Osteoblast (primary cell): ENCODE measurements at places on chromosomes 1 and 21. TPM values are rescaled to one million over a fixed set of nuclear protein-coding genes. Genes with fewer than 3 reads are reported as not detected.

DNA sequence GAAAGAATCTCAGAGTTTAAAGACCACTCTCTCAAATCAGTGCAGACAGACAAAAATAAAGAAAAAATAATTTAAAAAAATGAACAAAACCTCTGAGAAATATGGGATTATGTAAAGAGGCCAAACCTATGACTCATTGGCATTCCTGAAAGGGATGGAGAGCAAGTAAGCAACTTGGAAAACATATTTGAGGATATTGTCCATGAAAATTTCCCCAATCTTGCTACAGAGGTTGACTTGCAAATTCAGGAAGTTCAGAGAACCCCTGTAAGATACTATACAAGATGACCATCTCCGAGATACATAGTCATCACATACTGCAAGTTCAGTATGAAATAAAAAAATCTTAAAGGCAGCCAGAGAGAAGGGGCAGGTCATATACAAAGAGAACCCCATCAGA is 43.7 kb upstream of the IVNS1ABP start:
- H3K36me3 ChIP-seq: no peaks in the 10 kb centered on the region
- peak; percentile 55 for DNase-seq
- peaks cover 9% of the 10 kb centered on the region for H3K4me1 ChIP-seq
- no peak overlapping the region for H3K27ac ChIP-seq
- no peak overlapping the region for H3K4me3 ChIP-seq

DNA sequence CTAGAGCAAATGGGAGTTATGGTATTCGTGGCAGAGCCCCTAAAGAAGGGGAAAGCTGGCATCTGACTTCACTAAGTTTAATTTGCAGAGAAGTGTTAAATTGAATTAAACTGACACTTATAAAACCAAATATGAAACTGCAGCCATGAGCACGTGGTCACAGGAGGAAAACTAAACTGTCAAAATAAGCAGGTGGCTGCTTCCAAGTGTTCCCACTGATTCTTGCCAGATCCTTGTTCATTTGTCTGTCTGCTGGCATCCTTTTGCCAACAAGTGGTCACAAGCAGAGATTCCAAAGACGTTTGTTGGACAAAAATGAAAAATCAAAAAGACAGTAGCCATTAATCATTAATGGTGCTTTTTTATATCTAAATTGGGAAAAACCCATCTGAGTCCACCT is 6.5 kb upstream of the CELA2B start:
- H3K4me3 ChIP-seq: no peak overlapping the region
- H3K27ac ChIP-seq: no peak overlapping the region

- peaks cover 63% of the 10 kb centered on the region for H3K4me1 ChIP-seq
- no peaks in the 10 kb centered on the region for H3K27me3 ChIP-seq
- H3K36me3 ChIP-seq: peaks cover 3% of the 10 kb centered on the region
- DNase-seq: peak; percentile 94
Measured at GRCh38 chr1:113981962-113982931, 3.0 kb downstream of the OLFML3 start.

DNA sequence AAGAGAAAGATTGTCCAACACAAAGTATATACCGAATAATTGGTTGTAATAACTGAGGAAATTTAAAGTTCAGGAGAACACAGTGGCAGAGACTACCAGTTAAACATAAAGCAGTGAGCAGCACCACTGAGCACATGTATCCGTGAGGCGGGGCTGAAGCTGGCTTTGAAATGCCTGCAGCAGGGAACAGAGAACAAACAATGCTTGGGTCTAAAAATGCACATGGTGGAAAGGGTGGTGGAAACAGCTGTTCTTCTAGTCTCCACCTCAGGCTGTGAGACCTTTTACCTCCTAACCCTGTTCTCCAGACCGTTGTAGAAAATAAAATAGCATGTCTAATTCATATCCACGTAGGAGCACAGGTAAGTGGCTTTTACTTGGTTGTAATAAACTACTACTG is 7.7 kb upstream of the GNG4 start:
- H3K4me3 ChIP-seq: no peak overlapping the region
- no peak overlapping the region for H3K27ac ChIP-seq
- H3K36me3 ChIP-seq: no peaks in the 10 kb centered on the region
- peaks cover 20% of the 10 kb centered on the region for H3K27me3 ChIP-seq
- no peaks in the 10 kb centered on the region for H3K4me1 ChIP-seq

DNA sequence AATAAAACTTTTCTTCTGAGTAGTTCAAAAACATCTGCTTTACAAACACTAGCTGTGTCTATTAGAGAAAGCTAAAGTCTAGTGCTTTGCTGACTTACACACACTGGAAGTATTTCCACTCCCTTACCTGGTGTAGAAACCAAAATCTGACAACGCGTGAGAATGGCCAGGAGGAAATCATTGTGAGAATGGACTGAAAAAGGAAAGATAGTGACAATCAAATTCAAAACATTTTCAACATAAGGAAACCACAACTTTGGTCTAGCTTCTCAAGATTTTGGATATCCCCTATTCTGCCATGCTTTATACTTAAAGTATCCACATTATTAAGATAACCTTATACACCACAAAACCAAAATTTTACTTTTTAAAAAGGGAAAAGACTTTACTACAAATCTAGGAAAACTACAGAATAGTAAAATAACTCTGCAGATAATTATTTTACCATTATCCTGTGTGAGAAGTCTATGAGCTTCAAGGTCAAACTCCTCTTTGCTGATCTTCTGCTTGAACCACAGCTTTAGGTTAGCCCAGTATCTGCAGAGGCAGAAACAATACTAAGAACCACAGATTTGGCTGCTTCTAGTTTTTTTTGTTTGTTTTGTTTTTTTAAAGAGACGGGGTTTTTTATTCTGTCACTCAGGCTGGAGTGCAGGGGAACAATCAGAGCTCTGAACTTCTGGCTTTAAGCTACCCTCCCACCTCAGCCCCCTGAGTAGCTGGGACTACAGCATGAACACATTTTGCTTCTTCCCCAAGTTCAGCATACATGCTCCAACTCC is 6.6 kb downstream of the TADA1 start:
- no peak for DNase-seq
- H3K27me3 ChIP-seq: no peaks in the 10 kb centered on the region
- no peak overlapping the region for H3K27ac ChIP-seq
- H3K36me3 ChIP-seq: peaks cover 12% of the 10 kb centered on the region

DNA sequence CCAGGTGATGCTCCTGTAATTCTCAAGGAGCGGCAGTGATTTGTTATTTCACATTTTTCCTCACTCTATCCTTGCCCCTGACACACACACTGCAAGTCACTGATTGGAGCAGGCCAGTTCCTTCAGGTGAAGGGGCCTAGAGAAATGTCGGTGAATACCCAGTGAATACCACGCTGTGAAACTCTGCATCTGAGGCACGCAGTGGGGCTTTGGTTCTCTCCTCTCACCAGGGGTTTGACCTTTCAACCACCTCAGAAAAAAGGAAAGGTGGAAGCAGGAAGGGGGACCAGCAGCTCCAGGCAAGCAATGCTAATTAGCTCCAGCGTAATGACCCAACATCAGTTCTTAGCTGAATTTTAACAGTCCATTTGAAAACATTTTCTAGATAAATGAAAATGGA is 532 bp upstream of the FAM177B start:
- no peak overlapping the region for H3K27ac ChIP-seq
- DNase-seq: no peak
- H3K4me1 ChIP-seq: no peaks in the 10 kb centered on the region
- H3K27me3 ChIP-seq: no peaks in the 10 kb centered on the region
- H3K36me3 ChIP-seq: peaks cover 40% of the 10 kb centered on the region

The PCBP3 gene
- 1.1 and 1.2 TPM in 2 replicates for total RNA-seq
